ENCODE measurements at places on chromosomes 4 and X.
A peak's percentile ranks its signal among the peaks of the same experiment; 100 is the strongest.

DNA sequence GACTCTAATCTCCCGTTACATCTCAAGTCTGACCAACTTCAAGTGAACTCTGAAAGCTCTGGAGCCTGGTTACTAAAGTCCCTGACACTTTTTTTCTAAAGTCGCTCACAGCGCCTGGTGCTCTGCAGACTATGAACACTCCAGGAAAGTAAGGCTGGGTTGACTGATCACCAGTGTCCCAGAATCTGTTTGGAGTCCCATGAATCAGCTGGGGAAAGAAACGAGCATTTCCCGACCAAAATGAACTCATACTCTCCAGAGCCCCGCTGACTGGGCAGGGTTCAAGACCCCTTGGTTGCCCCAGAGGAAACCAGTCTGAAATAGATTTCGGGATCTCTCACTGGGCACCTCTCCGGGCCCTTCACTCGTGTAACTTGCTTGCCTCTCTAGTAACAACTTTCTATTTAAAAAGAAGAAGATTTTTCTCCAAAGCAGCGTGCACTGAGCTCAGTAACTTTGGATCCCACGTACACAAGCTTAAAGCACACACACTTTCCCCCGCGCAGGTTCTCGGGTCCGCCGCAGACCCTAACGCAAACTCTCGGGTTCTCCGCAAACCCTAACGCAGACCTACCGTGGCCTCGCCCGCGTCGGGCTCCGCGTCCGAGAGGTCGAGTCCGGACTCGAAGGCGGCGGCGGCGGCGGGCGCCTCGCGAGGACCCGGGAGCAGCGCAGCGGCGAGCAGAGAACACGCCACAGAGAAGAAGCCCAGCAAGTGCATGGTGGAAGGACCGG lies 964 bp downstream of the VEGFC start:
- DNase-seq, result peak; percentile 1

DNA sequence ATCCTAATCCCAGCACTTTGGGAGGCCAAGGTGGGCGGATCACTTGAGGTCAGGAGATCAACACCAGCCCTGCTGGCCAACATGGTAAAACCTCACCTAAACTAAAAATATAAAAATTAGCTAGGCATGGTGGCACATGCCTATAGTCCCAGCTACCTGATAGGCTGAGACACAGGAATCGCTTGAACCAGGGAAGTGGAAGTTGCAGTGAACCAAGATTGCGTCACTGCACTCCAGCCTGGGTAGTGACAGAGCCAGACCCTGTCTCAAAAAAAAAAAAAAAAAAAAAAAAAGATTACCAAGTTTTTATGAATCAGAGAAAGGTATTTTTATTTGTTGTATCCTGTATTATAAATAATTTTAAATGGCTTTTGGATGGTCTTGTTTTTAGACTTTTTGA lies 15.1 kb downstream of the TRAPPC11 start:
- no peak for DNase-seq

- no peak for DNase-seq
Measured at GRCh38 chrX:3712870-3713224, 602 bp downstream of the PRKX start.

- no peak for DNase-seq
Measured at GRCh38 chrX:19615361-19615910, 100.1 kb upstream of the MAP3K15 start.

GRCh38 chr4:111064342-111064993 lies 441.6 kb upstream of the PITX2 start:
- no peak for DNase-seq

GRCh38 chr4:2322227-2322626 lies 60.3 kb upstream of the MXD4 start:
- no peak for DNase-seq

- DNase-seq, result no peak
Measured at GRCh38 chr4:22348410-22348809, 167.5 kb downstream of the ADGRA3 start.

GRCh38 chr4:152626790-152627189 lies 53.0 kb downstream of the TMEM154 start:
- no peak for DNase-seq

- DNase-seq, result no peak
Measured at GRCh38 chr4:139633661-139634060, 32.0 kb upstream of the MGST2 start.

DNA sequence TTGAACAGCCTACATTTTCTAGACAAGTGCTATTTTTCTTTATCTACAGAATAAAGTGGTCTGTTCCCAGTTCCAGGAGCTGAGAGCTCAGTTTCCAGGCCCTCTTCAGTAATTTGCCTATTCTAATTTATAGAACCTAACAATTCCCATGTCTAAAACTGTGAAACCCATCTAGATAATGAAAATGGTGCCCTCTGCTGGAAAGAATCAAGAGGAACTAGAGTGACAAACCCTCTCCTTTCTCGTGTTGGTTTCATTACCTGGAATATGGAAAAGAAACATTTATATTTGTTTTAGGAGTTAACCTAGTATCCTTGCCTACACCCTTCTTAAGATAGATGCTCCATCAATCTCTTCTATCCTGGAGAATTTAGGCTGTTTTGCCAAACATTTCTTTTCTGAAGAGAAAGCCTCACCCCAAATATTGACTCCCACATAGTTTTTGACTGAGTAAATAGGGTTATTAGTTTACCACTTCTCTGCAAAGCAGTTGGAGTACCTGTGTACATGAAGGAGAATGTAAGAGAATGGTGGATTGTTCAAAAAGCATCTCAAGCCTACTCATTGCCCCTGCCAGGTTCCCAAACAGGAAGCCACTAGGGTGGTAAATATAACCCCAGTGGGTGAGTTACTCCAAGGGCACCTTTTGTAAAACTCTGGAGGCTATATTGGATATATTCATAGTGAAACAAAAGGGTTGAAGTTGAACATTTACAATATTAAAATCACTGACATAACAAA lies 121.6 kb downstream of the RASL11B start:
- no peak for DNase-seq

- no peak for DNase-seq
Measured at GRCh38 chrX:30312858-30313257, 3.7 kb upstream of the NR0B1 start.

GRCh38 chr4:82708982-82709381 lies 89.6 kb downstream of the SCD5 start:
- no peak for DNase-seq

DNA sequence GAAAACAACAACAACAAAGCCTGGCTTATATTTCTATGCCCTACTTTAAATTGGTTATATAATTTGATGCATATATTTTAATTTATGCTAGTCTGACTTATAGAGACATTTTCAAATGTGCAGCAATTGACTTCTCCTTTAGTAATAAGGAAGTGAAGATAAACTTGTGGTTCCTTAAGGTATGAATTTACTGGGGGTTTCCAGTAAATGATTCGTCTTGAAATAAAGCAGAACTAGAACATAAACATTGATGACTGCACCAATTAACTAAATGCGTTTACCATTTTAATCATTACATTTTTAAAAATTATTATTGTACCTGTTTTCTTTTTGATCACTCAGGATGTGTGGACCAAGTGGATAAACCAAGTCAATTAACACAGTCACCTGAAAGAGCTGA lies 99.6 kb upstream of the CCSER1 start:
- no peak for DNase-seq

DNA sequence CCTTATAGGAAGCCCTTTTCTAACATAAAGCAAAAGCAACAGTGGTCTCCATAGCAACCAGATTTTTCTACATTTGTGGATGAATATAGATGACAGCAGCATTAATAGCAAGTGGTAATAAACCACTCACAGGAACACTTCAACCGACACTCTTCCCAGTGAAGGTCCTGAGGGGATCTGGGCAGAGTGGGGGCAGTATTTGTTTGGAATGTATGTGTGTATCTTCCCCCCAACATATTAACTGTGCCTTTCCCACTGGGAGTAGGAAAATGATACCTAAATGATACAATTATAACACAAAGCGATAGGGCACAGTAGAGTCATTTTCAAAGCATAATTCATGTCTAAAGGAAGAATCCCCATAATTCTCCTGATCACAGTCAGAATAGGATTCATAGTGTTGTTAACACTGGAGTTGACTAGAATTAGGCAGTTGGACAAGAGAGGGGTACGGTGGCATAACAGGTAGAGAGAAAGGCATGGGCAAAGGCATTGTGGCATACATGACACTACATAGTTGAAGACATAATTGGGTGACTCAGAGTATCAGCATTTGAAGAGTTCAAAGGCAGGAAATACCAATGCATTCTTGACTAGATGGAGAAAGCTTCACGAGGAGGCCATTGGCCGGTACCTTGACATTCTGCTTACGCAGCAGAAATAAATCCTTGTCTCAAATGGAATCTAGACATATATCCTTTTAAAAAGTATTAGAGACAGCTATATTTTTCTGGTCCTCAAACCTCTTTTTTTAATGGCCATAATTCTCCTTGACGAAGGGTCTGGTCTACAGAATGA lies 15.2 kb downstream of the CAPN6 start:
- DNase-seq, result no peak

- DNase-seq, result no peak
Measured at GRCh38 chrX:110374559-110374958, 15.9 kb downstream of the RTL9 start.

DNA sequence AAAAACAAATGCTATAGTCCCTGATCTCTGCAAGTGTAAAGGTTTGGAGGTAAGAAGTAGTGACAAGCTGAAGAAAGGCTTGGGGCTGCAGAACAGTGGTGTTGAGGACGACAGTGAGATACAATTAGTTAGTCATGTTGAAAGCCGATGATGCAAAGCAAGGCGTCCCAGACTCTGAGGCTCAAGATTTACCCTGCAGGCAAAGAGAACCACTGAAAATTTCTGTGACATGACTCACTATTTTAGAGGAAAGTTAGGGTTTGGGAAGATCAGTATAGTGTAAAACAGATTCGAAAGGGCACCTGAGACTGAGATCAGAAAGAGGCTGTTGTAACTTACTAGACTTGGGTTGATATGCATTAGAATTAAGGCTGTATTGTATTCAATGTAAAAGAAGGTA lies 281.3 kb upstream of the FTHL17 start:
- DNase-seq, result no peak

DNA sequence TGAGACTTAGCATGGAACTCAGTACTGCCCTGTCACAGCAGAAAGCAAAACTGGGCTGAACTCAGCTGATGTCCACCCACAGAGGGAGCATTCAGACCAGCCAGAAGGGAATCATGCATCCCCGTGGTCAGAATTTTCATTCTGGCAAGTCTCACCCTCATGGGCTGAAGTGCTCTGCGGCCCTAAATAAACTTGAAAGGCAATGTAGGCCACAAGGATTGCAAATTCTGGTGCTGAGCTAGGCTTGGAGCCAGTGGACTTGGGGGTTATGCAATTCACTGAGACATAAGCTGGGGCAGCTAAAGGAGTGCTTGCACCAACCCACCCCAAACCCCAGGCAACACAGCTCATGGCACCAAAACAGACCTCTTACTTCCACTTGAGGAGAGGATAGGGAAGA lies 494.1 kb downstream of the GABRG1 start:
- no peak for DNase-seq

DNA sequence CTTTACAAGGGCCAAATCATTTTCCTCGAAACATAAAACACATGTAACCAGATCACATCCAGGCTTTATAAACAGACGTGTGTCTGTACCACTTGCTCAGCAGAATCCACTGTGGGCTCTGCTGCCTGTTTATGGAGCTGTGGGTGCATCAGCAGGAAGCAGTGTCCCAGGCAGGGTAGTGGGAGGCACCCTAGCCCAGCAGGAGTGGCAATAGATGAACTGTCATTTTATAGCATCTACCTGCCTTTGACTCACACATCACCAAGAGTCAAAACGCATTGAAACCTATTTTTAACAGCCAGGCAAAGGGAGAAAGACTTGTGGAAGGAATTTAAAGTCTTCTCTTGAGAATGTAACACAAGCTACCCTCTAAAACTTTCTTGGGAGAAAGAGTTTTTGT lies 169.1 kb upstream of the TENM3 start:
- no peak for DNase-seq

GRCh38 chrX:77160301-77160700 lies 286.9 kb upstream of the FGF16 start:
- peak; percentile 20 for DNase-seq

- DNase-seq, result no peak
Measured at GRCh38 chrX:71510161-71510560, 22.7 kb upstream of the OGT start.

- no peak for DNase-seq
Measured at GRCh38 chr4:101782546-101782945, 8.0 kb upstream of the BANK1 start.

GRCh38 chrX:113929004-113929403 lies 654.9 kb upstream of the HTR2C start:
- DNase-seq, result no peak

- DNase-seq, result no peak
Measured at GRCh38 chr4:139720806-139721205, 55.2 kb downstream of the MGST2 start.

DNA sequence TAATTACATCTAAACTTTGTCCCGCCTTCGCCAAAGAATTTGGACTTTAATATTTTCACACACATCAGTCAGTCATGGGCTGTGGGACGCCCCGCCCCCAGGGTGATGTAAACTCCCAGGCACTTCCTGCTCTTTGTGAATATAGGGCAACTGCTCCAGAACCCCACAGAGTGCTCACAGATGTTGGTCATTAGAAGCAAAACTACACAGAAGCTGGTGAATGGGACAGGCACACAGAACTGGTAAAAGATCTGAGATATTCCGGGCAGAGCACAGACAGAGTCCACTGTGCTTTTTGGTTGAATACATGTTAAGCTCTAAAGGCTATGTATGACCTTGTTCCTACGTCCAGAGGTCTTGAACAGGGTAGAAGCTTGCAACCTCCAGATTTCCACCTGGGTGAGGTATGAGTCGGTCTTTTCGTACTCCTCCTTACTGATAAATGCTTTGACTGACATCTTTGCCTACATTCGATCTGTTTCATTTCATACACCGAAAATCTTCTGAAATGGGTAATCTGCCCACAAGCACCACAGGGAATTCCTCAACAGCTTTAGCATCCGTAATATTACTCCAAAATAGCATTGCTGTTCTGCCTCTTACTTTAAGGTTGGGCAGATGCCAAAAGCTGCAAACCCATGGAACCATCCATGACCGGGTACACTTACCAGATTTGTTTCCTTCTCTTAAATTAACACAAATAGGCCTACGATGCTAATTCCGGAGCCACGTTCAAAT lies 144.6 kb downstream of the AMELX start:
- no peak for DNase-seq

GRCh38 chr4:123479944-123480343 lies 83.3 kb downstream of the SPRY1 start:
- no peak for DNase-seq

DNA sequence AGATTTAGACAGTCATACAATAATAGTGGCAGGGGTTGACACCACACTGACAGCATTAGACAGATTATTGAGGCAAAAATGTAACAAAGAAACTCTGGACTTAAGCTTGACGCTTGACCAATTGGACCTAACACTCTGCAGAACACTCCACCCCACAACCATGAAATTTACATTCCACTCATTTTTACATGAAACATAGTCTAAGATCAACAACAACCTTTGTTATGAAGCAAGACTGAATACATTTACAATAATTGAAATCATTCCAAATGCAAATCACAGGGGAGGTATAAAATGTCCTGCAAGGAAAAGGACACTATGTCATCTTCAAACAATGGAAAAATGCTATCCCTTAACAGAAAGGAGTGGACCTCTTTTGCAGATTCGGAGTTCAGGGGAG lies 4.9 kb upstream of the UGT2B10 start:
- no peak for DNase-seq

All from stimulated activated CD4-positive, alpha-beta T cell treated with anti-CD3 and anti-CD28 coated beads, Interleukin-15, amount 100 ng/mL, for 24 hours (primary cell).